ENCODE measurements at places on chromosomes 4 and X.

GRCh38 chr4:75708218-75708691, 16.1 kb upstream of the USO1 start:
- DNase-seq: no peak

DNA sequence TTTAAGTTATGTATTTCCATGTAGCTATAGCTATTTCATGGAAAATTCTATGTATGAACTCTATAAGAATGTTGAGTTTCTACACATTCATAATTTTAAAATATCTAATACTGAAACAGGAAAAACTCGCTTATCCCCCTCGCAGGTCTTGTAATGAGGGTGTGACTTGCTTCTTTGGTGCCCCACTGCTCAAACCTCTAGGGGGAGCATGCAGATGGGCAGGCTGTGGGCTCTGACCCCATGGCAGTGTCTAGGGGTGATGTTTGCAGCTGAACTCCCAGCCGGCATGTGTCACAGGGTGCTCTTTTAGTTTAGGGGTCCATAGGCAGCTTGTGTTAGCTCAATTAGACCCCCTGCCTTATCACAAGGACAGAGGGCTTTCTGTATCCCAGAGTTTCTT, 1825.7 kb upstream of the ADGRL3 start:
- no peak for DNase-seq

- no peak for DNase-seq
Observed at GRCh38 chr4:5266991-5267390, 215.7 kb downstream of the STK32B start.

- no peak for DNase-seq
Observed at GRCh38 chrX:108198420-108198819, 106.8 kb downstream of the ATG4A start.

DNA sequence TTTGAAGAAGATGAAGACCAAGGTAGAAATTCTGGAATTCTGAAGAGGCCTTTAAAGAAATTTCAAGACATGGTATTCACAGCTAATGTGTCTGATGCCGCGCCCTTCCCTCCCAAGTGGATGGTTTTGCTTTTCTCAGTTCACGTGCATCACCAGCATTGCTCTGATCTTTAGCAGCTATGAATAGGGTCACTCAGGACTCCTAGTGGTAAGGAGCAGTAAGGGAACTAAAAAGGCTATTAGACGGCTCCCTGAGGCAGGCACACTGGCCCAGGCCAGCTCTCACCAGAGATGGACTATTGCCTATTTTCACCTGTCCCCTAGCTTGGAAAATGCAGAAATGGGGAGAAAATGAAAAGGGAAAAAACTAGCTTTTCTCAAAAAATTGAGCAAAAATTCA, 447.5 kb upstream of the RASGEF1B start:
- DNase-seq: no peak

DNA sequence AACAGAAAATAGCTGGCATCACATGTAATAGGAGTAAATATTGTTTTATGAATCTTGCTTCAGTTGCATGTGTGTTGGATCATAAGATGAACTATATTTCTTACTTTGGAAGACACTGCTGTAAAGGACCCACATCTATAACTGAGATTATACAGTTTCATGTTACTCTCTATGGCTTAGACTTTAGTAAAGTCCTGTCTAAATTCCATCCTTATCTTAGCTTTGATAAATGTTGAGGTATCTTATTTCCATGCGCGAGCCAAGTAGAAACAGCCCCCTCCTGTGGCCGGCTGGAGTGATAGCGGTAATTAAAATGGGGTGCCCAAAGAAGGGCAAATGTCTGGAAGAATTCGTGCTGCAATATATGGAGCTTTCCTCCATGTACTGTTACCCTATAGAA, 43.0 kb downstream of the CCDC158 start:
- DNase-seq: no peak

GRCh38 chr4:86359944-86360478, at the start of gene MAPK10:
Gene MAPK10 (minus strand): TSS chr4:86360053.
- DNase-seq: peak; percentile 87

DNA sequence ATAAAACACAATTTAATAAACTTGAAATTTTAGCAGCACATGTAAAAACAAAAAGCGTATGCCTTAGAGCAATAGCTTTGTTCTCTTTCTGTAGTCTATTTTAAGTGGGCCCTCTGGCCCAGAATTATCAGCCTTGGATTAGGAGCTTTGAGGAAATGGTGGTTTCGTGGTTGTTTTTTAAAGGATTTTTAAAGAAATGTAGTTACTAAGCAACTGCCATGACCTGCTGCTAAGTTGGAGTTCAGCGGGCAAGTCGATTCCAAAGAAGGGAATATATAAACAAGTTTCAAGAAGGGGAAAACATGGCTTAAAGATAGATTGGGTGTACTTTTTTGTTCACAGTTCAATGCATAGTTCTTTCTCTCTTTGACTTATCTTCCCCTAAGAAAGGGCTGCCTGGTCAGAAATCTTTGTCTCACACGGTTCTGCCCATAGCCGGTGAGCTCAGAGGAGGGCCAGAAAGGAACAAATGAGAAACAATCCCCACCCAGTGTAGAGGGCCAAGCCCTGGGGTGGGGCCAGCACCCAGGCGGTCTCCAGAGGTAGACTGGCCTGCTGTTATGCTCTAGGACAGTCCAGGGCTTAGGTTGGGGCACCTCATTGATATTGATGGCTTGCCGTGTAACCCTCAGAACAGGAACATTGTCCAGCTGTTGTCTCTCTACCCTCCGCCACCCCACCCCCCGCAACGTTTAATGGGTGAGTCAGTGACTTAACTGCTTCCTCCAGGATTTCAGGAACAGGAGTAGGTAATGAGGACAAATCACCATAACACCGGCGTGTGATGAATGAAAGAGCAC, 32.5 kb downstream of the DLG3 start:
- DNase-seq: no peak

- DNase-seq: no peak
Observed at GRCh38 chr4:111630705-111631104, 514.5 kb upstream of the FAM241A start.

DNA sequence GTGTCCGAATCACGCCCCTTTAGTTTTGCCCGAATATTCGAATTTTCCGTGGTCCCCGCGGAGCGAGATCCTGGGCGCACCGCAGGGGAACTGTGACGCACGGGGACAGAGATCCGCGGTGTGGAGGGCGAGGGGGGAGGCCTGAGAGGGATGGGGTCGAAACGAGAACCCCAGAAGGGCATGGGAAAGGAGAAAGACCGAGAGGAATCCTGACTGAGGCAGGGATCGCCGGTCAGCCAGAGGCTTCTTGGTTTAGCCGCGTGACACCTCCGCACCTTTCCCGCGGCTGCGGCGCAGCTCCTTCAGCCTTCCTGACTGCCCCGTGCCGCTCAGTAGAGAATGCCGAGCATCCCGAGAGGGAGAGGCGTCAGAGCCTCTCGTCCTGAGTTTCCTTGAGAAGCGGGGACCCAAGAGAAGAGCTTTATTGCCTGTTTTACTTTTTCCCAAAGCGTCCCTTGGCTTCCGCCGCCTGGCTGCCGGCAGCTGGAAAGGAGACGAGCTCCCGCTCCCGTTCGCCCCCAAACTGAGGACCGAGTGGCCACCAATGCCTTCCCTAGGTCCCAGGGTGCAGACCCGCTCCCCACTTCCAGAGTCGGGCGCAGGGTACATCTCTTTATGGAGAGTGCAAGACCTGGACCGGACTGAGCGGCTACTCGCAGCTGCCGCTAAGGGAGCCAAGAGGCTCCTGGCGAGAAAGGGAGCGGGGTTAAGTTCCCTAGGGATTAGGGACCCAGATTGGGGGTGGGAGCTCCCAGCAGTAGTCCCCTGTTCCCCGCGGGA, 911 bp upstream of the GPR50 start:
- no peak for DNase-seq

DNA sequence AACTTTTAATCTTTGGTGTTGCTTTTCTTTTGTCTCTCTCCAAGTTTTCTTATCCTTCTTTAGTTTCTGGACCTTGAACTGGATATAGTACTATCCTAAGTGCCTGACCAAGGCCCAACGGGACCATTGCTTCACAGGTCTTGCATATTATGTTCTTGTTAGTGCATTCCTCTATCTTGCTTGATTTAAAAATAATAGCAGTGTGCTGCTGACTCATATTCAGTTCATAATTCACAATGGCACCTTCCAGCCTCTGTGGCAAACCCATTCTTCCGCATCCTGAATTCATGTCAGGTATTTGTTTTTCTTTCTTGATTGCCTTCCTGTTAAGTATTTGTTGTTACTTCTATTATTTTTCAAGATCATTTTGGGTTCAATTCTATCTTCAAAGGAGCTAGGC, 197.1 kb upstream of the GIMD1 start:
- DNase-seq: no peak

- no peak for DNase-seq
Observed at GRCh38 chrX:124619710-124620109, 273.3 kb downstream of the SH2D1A start.

GRCh38 chr4:165359506-165359905, 19.3 kb upstream of the CPE start:
- no peak for DNase-seq

Measured in hippocampal formation (tissue), 2 donors.